ENCODE measurements at places on chromosomes 6 and 20. TPM values are rescaled to one million over a fixed set of nuclear protein-coding genes. Genes with fewer than 3 reads are reported as not detected.

RAB44 gene
- total RNA-seq, result under 0.01 TPM

PIGU gene
- total RNA-seq, result 6.5 TPM

PSMA7 gene
- total RNA-seq, result 559 TPM

LAMA5 gene
- total RNA-seq, result 59.0 TPM

DDX43 gene
- 0.75 TPM for total RNA-seq

GPX5 gene
- total RNA-seq, result not detected

SLC17A2 gene
- not detected for total RNA-seq

TNFRSF21 gene
- 19.8 TPM for total RNA-seq

DEFB132 gene
- not detected for total RNA-seq

SAPCD1 gene
- total RNA-seq, result 1.3 TPM

RIPPLY2 gene
- not detected for total RNA-seq

PLCB4 gene
- 1.8 TPM for total RNA-seq

CGA gene
- not detected for total RNA-seq

TAAR6 gene
- not detected for total RNA-seq

HCRTR2 gene
- total RNA-seq, result not detected

TMC2 gene
- total RNA-seq, result not detected

BMP5 gene
- not detected for total RNA-seq

TPD52L2 gene
- 101 TPM for total RNA-seq

IMPG1 gene
- not detected for total RNA-seq
